HCT116 (cell line): ENCODE measurements at places on chromosomes 1 and 21. TPM values are rescaled to one million over a fixed set of nuclear protein-coding genes. Genes with fewer than 3 reads are reported as not detected.
A peak's percentile ranks its signal among the peaks of the same experiment; 100 is the strongest.

DNA sequence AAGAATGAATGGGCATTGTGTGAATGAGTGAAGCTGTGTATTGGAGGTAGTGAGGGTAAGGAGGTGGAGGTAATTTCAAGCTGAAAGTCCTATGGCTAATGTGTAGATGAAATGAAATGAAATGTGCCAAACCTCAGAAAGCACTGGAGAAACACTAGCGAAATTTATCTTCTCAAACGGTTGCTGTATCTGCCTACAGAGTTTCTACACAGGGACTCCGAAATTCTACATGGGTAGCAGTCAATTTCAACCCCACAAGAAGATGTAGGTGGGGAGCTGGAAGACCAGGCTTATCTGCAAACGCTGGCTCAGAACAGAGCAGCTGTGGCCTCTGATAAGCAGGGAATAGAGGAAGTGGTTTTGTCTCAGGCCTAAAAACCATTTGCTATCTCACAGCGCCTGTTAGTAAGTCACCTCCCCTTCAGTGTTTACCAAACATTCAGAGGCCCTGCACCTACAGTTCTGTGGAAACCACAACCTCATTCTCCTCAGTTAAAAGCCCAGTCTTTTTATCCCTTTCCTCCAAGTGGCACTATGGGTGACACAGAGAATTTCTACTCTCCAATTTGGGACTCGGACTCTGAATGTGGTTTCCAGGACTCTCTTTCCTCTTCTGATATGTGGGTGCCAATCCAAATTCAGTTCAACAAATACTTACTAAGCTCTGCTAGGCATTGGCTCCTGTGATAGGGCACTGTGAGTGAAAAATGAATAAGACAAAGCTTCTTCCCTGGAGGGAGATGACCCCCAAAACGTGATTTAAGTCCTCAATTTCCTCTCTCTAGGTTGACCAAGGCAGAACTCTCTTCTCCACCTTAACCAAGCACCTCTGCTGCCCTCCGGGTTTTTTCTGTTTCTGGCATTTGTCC, 17.2 kb upstream of the SLAMF6 start:
- DNase-seq: no peak

DNA sequence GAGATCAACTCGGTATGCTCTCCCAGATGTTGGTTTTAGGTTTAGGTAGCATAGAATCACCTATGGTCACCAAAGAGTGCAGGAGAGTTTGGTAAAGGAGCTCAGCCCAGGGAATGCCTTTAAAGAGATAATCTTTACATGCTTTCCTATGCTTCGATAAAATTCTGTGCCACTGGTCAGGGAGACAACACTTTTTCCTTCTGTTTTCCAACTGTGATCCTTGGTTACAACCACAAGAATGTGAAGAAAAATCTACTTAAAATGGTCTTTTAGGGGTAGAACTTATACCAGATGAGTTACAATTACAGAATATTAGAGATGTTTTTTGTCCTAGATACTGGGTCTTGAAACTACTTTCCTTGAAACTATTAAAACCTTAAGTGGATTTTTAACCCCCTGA, 895.6 kb downstream of the TTLL7 start:
- H3K27ac ChIP-seq: no peak overlapping the region
- no peaks in the 10 kb centered on the region for H3K27me3 ChIP-seq
- no peaks in the 10 kb centered on the region for H3K36me3 ChIP-seq
- H3K4me1 ChIP-seq: no peaks in the 10 kb centered on the region
- no peak overlapping the region for H3K4me3 ChIP-seq
- no peak for DNase-seq

DNA sequence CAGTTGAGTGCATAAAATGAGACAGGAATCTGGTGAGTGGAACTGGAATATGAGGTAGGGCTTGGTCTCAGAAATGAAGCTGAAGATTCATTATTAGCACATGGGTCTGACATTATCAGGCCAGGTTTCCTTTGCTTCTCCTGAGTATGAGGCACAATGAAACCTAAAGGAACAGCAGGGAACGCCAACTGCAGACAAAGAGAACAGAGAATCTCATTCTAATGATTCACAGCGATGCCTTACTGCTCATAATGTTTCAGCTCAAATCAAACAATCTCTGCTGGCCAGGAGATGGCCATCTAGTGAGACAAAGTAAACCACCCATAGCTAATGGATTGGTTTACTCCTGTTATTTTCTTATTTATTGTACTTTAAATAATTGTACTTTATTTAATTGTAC, 133.5 kb downstream of the C1orf21 start:
- no peaks in the 10 kb centered on the region for H3K4me1 ChIP-seq
- no peaks in the 10 kb centered on the region for H3K27me3 ChIP-seq
- no peak for DNase-seq

- no peaks in the 10 kb centered on the region for H3K36me3 ChIP-seq
- DNase-seq: no peak
- no peak overlapping the region for H3K27ac ChIP-seq
- peaks cover 2% of the 10 kb centered on the region for H3K4me1 ChIP-seq
- H3K27me3 ChIP-seq: no peaks in the 10 kb centered on the region
Measured at GRCh38 chr1:167710836-167711235, 10.9 kb upstream of the MPZL1 start.

DNA sequence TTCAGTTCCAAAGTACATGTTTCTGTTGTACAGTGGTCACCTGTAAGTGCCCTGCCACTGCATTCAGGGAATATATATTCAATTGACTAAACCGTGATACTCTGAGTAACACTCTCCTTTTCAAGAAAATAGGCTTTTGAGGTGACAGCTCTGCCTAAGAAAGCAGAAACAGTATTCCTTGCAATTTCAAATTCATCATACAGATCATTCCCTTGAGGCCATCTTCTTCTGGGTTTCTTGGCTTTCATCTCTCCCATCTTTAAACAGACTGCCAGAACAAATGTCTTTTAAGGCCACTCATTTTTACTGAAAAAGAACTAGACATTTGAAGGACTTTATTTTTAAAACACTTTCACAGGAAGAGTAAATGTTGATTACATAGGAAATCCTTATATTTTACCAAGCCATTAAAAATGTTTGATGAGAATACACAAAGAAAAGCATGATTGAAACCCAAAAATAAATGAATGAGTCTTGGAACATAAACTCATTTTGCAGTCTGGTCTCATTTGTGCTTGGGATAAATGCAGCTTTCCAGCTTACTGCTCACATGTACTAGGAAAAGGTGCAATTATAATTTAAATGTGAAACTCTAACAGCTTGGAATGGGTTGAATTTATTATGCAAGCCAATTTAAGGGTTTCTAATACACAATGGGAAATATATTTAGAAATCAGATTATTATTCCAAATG, 34.7 kb downstream of the PLPPR5 start:
- no peak overlapping the region for H3K27ac ChIP-seq
- no peaks in the 10 kb centered on the region for H3K36me3 ChIP-seq
- H3K4me3 ChIP-seq: no peak overlapping the region

- H3K27me3 ChIP-seq: no peaks in the 10 kb centered on the region
- H3K4me3 ChIP-seq: no peak overlapping the region
- DNase-seq: no peak
- no peaks in the 10 kb centered on the region for H3K36me3 ChIP-seq
- H3K27ac ChIP-seq: no peak overlapping the region
Measured at GRCh38 chr1:9321480-9321849, 28.8 kb downstream of the SPSB1 start.

- H3K27ac ChIP-seq: peak overlapping the region; percentile 92
- peak overlapping the region; percentile 74 for H3K4me3 ChIP-seq
- peaks cover 48% of the 10 kb centered on the region for H3K4me1 ChIP-seq
Measured at GRCh38 chr21:44301141-44301540, 1.3 kb downstream of the PFKL start.

DNA sequence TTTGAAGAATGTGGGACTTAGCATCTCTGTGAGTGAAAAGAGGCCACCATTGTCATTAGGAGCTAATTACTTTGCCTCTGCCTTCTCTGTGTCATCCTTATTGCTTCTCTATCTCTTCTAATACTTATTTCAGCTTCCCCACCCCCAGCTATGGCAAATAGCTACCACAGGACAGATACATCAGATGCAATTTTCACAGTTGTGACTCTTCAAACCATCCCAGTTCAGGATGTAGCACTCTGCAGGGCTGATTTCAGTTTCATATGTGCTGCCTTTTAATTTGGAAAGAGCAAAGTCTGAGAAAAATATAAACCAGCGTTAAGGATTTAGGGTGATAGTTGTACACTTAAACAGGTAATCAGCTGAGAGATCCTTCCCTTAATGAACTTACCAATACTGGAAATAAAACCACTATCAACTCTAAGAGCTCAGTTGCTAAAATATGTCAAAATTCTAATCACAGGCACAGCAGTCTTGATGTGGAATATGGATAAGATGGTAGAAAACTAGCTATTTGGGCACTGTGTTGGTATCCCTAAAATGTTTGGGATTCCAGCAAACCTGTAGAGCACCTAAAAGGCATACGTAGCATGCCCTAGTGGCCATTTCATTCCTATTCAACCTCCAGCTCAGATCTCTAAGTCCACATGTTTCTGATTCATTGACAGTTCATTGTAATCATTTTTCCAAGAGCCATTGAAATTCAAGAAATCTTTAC, 148.4 kb downstream of the SYT2 start:
- H3K4me1 ChIP-seq: no peaks in the 10 kb centered on the region
- no peak overlapping the region for H3K27ac ChIP-seq
- H3K36me3 ChIP-seq: no peaks in the 10 kb centered on the region
- H3K27me3 ChIP-seq: no peaks in the 10 kb centered on the region
- no peak overlapping the region for H3K4me3 ChIP-seq

- DNase-seq: no peak
- H3K36me3 ChIP-seq: no peaks in the 10 kb centered on the region
- peaks cover 8% of the 10 kb centered on the region; the same call in 1 of the 2 replicates for H3K27me3 ChIP-seq
- H3K27ac ChIP-seq: no peak overlapping the region
- H3K4me3 ChIP-seq: no peak overlapping the region
Measured at GRCh38 chr1:201359031-201359872, 18.2 kb downstream of the TNNT2 start.

DNA sequence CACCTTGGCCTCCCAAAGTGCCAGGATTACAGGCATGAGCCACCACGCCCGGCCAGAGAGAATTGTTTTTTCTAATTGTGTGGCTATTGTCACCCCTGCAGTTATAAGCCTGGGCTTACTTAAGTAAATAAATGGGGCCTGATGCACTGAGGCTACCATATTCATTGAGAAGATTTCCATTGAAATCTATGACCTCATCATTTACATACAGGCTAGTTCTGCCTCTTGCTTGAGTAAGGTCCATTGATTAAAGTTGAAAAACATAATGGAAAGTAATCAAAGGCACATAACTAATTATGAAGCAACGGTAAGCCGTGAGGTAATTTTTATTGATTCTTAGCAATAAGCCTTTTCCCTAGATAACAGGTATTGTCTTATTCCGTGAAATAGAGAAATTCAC, 788.9 kb downstream of the ADGRL2 start:
- H3K36me3 ChIP-seq: no peaks in the 10 kb centered on the region
- H3K27ac ChIP-seq: no peak overlapping the region
- no peak overlapping the region for H3K4me3 ChIP-seq
- DNase-seq: no peak
- H3K4me1 ChIP-seq: no peaks in the 10 kb centered on the region

DNA sequence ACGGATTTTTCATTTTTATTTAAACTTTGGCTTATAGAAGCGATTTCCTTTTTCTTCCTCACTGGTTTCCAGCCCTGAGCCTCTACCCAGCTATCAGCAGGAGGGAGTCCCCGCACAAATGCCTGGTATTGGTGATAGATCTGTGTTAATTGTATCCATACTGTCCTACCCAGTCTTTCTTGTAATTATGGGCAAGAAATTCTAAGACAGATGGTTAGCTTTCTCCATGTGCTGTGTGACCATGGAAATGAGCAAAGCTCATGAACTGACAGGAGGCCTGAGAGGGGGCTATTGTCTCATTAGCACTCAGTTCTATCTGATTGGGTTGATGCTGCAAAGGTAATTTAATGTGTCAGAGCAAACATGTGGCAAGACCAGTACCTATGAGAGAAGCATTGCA, 108.1 kb upstream of the IVNS1ABP start:
- H3K4me3 ChIP-seq: no peak overlapping the region
- H3K27me3 ChIP-seq: no peaks in the 10 kb centered on the region
- no peaks in the 10 kb centered on the region for H3K4me1 ChIP-seq
- H3K27ac ChIP-seq: no peak overlapping the region
- no peak for DNase-seq
- no peaks in the 10 kb centered on the region for H3K36me3 ChIP-seq

Gene LRRC38
- total RNA-seq: not detected

Gene BSND
- total RNA-seq: not detected

Gene NUP210L
- total RNA-seq: 0.10 TPM

Gene LPGAT1
- total RNA-seq: 50.6 TPM

Gene PRDM16
- 6.1 TPM for total RNA-seq

Gene FYB2
- not detected for total RNA-seq
